Peyer's patch (tissue), 4 donors: ENCODE measurements at places on chromosomes 5 and 9. TPM values are rescaled to one million over a fixed set of nuclear protein-coding genes. Genes with fewer than 3 reads are reported as not detected.

DNA sequence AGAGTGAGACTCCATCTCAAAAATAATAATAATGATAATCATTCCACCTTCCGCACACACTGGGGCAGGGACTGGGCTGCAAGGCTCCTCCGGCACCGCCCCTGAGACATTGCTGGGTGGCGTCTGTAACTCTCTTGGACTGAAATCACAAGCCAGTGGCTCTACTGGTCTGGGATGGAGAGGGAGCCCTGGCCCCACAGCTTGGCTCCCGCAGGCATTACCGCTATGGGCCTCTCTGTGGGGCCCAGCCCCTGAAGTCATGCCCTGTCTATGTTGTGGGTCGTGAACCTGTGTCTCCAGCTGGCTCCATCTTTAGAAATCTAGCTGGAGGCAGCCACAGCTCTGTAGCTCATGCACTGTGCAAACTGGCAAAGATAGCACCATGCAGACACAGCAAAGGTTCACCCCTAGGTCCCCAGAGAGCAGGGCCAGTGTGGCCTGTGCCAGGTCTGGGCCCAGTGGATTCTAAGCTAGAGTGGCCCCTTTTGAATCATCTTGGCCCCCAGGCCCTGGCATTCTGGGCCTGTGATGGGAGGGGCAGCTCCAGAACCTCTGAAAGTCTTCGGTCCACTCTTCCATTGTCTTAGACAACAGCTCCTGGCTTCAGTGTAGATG is 36.1 kb upstream of the COL5A1 start:
- DNase-seq, result no peak
- H3K4me1 ChIP-seq, result no peaks in the 10 kb centered on the region
- no peaks in the 10 kb centered on the region for H3K36me3 ChIP-seq
- H3K4me3 ChIP-seq, result no peak overlapping the region

DNA sequence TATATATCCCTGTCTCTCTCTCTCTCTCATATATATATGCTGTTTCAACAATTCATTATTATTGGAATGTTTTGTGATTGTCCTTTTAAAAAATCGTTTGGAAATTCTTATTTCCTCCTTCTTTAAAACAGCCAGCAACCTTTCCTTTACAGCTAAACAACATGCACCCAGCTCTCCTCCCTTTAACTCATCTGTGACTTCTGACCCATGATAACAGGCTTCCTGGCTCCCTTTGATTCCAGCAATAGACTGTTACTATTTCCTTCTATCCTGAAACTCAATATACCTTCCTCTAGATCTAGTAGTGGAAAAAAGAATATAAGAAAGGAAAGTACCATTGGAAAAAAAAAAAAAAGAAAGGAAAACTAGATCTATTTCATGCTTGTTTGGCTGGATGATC is 254.7 kb upstream of the RGMB start:
- H3K4me1 ChIP-seq, result no peaks in the 10 kb centered on the region
- no peak for DNase-seq
- H3K27me3 ChIP-seq, result no peaks in the 10 kb centered on the region
- H3K27ac ChIP-seq, result no peak overlapping the region
- no peaks in the 10 kb centered on the region for H3K36me3 ChIP-seq

Gene TEX48
- total RNA-seq, result not detected

Gene MSX2
- total RNA-seq, result 2.7 TPM

Gene NRG2
- not detected for total RNA-seq

Gene PCA3
- not detected for total RNA-seq
